Thyroid gland (tissue), 4 donors: ENCODE measurements at places on chromosomes 7 and 10. TPM values are rescaled to one million over a fixed set of nuclear protein-coding genes. Genes with fewer than 3 reads are reported as not detected.

- H3K4me3 ChIP-seq: no peak overlapping the region
- H3K27ac ChIP-seq: no peak overlapping the region
Measured at GRCh38 chr7:120785095-120785494, 72.8 kb downstream of the TSPAN12 start.

The ZNF117 gene
- 20.3 TPM for total RNA-seq

The C10orf67 gene
- 0.98 TPM for total RNA-seq

DNA sequence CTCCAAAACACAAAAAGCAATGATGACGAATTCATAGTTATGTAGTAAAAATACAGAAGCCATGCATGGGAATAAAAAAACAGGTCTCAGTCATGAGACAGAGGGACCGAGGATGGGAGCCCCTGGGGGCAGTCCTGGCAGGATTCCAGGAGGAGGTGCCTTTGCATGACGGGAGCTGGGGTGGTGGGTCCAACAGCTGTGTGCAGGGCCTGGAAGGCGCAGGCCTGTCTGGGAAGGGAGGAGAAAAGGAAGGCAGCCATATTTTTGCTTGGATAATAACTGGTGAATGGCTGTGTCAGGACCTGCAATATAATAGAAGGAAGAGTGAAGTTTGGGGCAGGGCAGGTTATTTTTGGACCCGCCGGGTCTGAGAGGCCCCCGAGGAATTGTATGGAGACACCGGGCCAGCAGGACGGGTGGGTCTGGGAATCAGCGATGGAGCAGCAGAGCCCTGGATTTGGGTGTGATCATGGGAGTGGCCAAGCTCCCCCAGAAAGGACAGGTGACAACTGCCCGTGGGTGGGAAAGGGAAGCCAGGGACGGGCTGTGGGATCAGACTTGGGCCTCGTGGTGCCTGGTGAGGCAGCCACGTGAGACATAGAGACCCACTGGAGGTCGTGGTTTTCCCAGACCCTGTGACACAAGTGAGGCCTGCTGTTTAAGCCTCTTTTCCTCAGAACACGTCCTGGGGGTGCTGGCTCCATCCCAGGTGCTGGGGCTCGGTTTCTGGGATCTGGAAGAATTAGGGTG, 2.9 kb upstream of the JAKMIP3 start:
- no peaks in the 10 kb centered on the region for H3K27me3 ChIP-seq
- H3K4me3 ChIP-seq: no peak overlapping the region
- H3K4me1 ChIP-seq: peaks cover 9% of the 10 kb centered on the region
- H3K27ac ChIP-seq: no peak overlapping the region

DNA sequence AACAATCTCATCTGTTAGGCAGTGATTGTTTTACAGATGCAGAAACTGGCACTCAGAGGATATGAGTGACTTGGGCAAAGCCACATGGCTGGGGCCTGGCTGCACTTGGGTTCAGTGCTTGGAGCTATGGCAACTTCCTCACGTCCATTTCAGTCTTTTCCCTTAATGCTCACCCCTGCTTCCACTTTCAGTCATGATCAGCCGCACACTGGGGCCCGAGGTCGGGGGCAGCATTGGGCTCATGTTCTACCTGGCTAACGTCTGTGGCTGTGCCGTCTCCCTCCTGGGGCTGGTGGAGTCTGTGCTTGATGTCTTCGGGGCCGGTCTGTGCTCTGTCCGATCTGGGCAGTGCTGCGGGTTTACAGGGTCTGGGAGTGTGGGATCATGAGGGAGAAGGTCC, 3.0 kb downstream of the SLC12A9 start:
- peaks cover 7% of the 10 kb centered on the region for H3K4me1 ChIP-seq
- no peak for DNase-seq
- no peaks in the 10 kb centered on the region for H3K36me3 ChIP-seq
- no peaks in the 10 kb centered on the region for H3K27me3 ChIP-seq
- no peak overlapping the region for H3K4me3 ChIP-seq
- no peak overlapping the region for H3K27ac ChIP-seq

DNA sequence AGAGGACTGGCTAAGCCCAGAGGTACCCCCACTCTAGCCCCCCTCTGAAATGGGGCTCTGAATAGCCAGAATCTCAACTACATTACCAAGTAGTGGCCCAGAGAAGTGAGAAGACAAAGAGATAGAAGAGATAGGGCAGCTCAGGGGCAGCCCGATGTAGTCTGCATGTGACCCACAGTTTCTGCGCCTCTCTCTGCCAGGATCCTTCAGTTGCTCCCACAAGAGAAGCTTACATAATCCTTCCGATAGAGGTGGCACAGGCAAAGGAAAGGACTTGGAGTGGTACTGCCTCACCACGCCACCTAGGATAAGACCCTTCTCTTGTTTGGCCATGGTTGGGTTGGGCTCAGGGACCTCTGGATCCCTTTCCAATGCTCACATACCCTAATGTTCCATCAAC, 5.4 kb upstream of the PDE1C start:
- no peaks in the 10 kb centered on the region for H3K36me3 ChIP-seq
- no peaks in the 10 kb centered on the region for H3K4me1 ChIP-seq
- no peak overlapping the region for H3K4me3 ChIP-seq
- no peaks in the 10 kb centered on the region for H3K27me3 ChIP-seq
- no peak overlapping the region for H3K27ac ChIP-seq

- H3K4me3 ChIP-seq: no peak overlapping the region
- H3K27me3 ChIP-seq: no peaks in the 10 kb centered on the region
- H3K27ac ChIP-seq: no peak overlapping the region
- H3K36me3 ChIP-seq: no peaks in the 10 kb centered on the region
- H3K4me1 ChIP-seq: no peaks in the 10 kb centered on the region
Measured at GRCh38 chr7:18916826-18917225, 200.6 kb downstream of the TWIST1 start.

GRCh38 chr10:85925201-85925750, 441.3 kb downstream of the GRID1 start:
- H3K4me3 ChIP-seq: no peak overlapping the region
- H3K27me3 ChIP-seq: no peaks in the 10 kb centered on the region
- H3K27ac ChIP-seq: no peak overlapping the region
- no peak for DNase-seq
- H3K4me1 ChIP-seq: peaks cover 4% of the 10 kb centered on the region
- H3K36me3 ChIP-seq: no peaks in the 10 kb centered on the region

GRCh38 chr7:96401200-96401599, 79.3 kb upstream of the SLC25A13 start:
- H3K4me1 ChIP-seq: peaks cover 19% of the 10 kb centered on the region
- no peaks in the 10 kb centered on the region for H3K36me3 ChIP-seq
- H3K27me3 ChIP-seq: no peaks in the 10 kb centered on the region
- H3K4me3 ChIP-seq: no peak overlapping the region

GRCh38 chr10:34762603-34763299, 52.3 kb downstream of the PARD3 start:
- H3K27me3 ChIP-seq: no peaks in the 10 kb centered on the region
- no peak for DNase-seq
- H3K36me3 ChIP-seq: no peaks in the 10 kb centered on the region
- peaks cover 22% of the 10 kb centered on the region for H3K4me1 ChIP-seq

GRCh38 chr7:44221231-44221791, 20.5 kb downstream of the YKT6 start:
- H3K4me3 ChIP-seq: peak overlapping the region; percentile 2
- no peaks in the 10 kb centered on the region for H3K27me3 ChIP-seq
- no peaks in the 10 kb centered on the region for H3K4me1 ChIP-seq
- no peak overlapping the region for H3K27ac ChIP-seq
- no peaks in the 10 kb centered on the region for H3K36me3 ChIP-seq

The ADAM22 gene
- 14.9 TPM for total RNA-seq

DNA sequence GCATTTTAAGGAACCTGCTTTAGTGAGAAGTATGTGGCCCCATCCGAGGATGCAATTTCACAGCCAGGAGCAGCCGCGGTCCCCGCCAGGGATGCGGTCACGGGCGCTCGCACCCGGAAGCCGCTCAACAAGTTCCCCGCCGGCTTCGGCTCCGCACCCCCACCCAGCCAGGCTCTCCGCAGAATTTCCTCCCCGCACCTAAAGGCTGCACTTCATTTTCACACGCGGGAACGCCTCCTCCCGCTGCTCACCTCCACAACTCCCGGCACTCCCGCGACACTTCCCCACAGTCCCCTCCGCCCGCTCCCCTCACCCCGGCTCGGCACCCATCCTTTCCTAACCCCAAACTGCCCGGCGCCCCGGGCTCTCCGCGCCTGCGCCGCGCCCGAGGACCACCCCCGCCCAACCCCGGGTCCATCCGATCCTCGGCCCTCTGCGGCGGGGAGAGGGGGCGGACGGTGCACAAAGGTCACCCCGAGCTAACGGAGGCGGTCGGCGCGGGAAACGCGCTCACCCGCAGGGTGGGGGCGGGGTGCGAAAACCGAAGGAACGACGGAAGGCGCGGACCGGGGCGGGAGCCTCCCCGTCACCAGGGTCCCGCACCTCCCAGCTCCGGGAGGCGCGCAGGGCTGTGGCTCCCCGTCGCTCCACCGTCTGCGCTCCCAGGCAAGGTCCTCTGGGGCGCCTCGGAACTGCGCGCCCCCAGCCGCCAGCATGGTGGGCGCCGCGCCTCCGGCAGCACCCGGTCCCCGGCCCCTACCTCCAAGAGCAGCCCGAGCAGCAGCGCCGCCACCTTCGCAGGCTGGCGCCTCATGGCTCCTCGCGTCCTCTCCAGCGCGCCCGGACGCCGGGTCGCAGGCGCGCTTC, 558 bp downstream of the VOPP1 start:
- peak overlapping the region; percentile 27 for H3K4me3 ChIP-seq
- DNase-seq: peak; percentile 52
- no peaks in the 10 kb centered on the region for H3K27me3 ChIP-seq
- peaks cover 16% of the 10 kb centered on the region for H3K4me1 ChIP-seq
- peak overlapping the region; percentile 35 for H3K27ac ChIP-seq
- no peaks in the 10 kb centered on the region for H3K36me3 ChIP-seq

- H3K27me3 ChIP-seq: no peaks in the 10 kb centered on the region
- H3K4me1 ChIP-seq: no peaks in the 10 kb centered on the region
- no peak overlapping the region for H3K27ac ChIP-seq
- no peak overlapping the region for H3K4me3 ChIP-seq
- DNase-seq: no peak
Measured at GRCh38 chr10:62352356-62352970, 21.7 kb upstream of the ZNF365 start.

- H3K4me3 ChIP-seq: no peak overlapping the region
- no peaks in the 10 kb centered on the region for H3K4me1 ChIP-seq
- no peaks in the 10 kb centered on the region for H3K36me3 ChIP-seq
- H3K27me3 ChIP-seq: no peaks in the 10 kb centered on the region
- no peak overlapping the region for H3K27ac ChIP-seq
Measured at GRCh38 chr7:13839063-13839462, 150.4 kb downstream of the ETV1 start.

- H3K4me1 ChIP-seq: no peaks in the 10 kb centered on the region
- H3K27ac ChIP-seq: no peak overlapping the region
- H3K27me3 ChIP-seq: no peaks in the 10 kb centered on the region
- no peak overlapping the region for H3K4me3 ChIP-seq
Measured at GRCh38 chr10:88687853-88688467, 18.1 kb upstream of the LIPK start.

DNA sequence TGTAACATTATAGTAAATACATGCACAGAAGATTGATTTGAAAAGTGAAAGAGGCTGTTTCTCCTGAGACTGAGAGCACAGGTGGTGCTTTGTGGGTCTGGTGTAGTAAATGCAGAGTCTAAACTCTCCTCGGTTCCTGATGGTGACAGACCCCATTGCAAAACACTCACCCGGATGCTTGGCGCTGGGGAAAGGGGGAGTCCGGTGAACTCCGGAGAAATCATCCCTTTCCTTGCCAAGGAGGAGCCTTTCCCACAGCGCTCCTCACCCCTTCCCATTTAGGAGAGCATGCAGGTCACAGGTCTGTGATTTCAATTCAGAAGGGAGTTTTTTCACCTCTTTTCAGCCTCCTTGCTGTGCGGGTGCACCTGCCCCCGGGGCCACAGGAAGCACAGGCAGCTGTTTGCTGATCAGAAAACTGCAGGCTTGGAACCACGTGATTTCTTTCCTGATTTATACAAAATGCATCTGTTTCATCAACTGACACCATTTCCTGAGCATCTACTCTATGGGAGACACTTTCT, 75.6 kb upstream of the LYZL2 start:
- no peak overlapping the region for H3K4me3 ChIP-seq
- no peaks in the 10 kb centered on the region for H3K27me3 ChIP-seq
- H3K4me1 ChIP-seq: no peaks in the 10 kb centered on the region
- H3K36me3 ChIP-seq: no peaks in the 10 kb centered on the region
- no peak overlapping the region for H3K27ac ChIP-seq

The CPA2 gene
- not detected for total RNA-seq

GRCh38 chr10:119133949-119134348, 30.0 kb downstream of the DENND10 start:
- no peak for DNase-seq
- H3K4me1 ChIP-seq: no peaks in the 10 kb centered on the region
- peaks cover 14% of the 10 kb centered on the region for H3K36me3 ChIP-seq
- no peak overlapping the region for H3K4me3 ChIP-seq

- H3K4me1 ChIP-seq: no peaks in the 10 kb centered on the region
- peaks cover 16% of the 10 kb centered on the region for H3K36me3 ChIP-seq
- DNase-seq: no peak
- H3K27me3 ChIP-seq: no peaks in the 10 kb centered on the region
- H3K4me3 ChIP-seq: no peak overlapping the region
Measured at GRCh38 chr10:6229746-6230145, 27.0 kb downstream of the PFKFB3 start.

DNA sequence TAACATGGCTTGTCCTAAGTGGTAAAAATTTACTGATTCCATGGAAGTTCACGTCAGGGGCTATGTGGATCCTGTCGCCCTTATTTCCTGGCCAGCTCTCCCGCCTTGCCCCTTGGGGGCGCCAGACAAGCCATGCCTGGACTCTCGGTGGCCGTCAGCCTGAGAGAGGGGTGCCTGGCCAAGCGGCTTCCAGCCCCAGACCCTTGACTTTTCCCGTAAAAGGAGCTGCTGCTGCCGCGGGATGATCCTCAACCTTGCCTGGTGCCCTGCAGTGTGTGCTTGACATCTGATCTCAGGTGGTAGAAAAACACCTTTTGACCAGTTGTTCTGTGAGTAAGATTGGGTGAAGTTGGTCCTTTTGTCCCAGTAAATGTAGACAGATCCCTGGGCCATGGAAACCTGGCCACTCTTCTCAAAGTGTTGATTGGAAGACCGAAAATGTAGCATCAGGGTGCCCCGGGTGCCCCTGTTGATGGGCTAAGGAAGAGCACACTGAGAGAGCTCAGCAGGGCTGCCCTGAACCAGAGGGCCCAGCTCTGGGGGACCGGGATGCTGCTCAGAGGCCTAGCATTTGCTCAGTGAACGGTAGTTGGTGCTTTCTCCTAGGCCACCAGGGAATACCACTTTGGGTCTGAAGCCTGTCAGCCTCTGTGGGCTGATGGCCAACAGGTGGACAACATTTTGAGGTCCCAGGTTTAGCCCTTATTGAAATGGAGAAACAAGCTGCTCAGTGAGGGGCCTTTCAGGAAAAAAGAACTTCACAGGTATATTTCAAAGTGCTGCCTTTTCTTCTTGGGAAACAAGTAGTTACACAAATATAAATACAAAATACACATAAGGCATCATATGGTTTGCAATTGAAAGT, 162.5 kb downstream of the LRMDA start:
- no peaks in the 10 kb centered on the region for H3K27me3 ChIP-seq
- no peak overlapping the region for H3K4me3 ChIP-seq
- H3K27ac ChIP-seq: peak overlapping the region; percentile 25
- no peak for DNase-seq
- peaks cover 26% of the 10 kb centered on the region for H3K4me1 ChIP-seq
- H3K36me3 ChIP-seq: no peaks in the 10 kb centered on the region

- H3K27me3 ChIP-seq: no peaks in the 10 kb centered on the region
- no peak overlapping the region for H3K27ac ChIP-seq
- peaks cover 20% of the 10 kb centered on the region for H3K4me1 ChIP-seq
- H3K4me3 ChIP-seq: no peak overlapping the region
- H3K36me3 ChIP-seq: peaks cover 50% of the 10 kb centered on the region
Measured at GRCh38 chr7:1156782-1157535, 3.0 kb downstream of the ZFAND2A start.

GRCh38 chr10:88908194-88908593, 28.1 kb downstream of the STAMBPL1 start:
- no peak for DNase-seq
- no peak overlapping the region for H3K4me3 ChIP-seq
- no peaks in the 10 kb centered on the region for H3K27me3 ChIP-seq
- H3K36me3 ChIP-seq: no peaks in the 10 kb centered on the region
- no peaks in the 10 kb centered on the region for H3K4me1 ChIP-seq
- no peak overlapping the region for H3K27ac ChIP-seq
